NCI-H526 treated with DMSO at 0.1 percent for 48 hours (cell line): ENCODE measurements at places on chromosomes 4 and X.
A peak's percentile ranks its signal among the peaks of the same experiment; 100 is the strongest.

GRCh38 chr4:177010418-177010817, 217.7 kb upstream of the VEGFC start:
- DNase-seq = no peak

DNA sequence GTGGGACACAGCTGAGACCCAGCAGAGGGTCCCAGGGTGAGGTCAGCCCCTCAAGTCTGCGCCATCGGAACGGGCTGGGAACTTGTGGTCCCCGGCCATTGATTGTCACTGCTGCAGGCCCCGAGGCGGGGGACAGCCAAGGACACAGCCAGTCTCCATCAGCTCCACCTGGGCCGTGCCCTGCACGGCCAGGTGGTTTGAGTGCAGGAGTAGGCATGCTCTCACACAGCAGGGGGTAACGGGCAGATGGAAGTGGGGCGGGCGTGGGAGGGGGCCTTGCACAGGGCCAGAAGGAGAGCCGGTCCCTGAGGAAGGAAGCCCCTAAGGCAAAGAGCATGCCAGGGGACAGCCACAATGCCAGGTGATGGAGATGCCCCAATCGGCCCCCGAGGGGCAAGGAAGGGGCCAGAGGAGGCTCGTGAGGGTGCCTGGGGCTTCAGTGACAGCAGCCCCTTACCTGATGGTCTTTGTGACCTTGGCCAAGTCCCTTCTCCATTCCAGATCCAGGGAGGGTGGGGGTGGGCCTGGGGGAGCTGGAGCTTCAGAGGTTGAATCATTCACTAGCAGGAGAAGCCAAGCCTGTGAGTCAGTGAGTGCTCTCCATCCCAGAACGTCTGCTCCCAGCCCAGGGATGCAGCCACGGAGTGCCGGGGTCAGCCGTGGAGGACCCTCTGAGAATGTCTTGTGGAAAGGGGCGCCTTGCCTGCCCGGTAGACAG, 2.3 kb downstream of the ATP2B3 start:
- DNase-seq = no peak

- no peak for DNase-seq
These were observed 509.8 kb downstream of the ARAP2 start for GRCh38 chr4:35734381-35735098.

GRCh38 chrX:118520216-118521206, 24.9 kb downstream of the DOCK11 start:
- DNase-seq = no peak

DNA sequence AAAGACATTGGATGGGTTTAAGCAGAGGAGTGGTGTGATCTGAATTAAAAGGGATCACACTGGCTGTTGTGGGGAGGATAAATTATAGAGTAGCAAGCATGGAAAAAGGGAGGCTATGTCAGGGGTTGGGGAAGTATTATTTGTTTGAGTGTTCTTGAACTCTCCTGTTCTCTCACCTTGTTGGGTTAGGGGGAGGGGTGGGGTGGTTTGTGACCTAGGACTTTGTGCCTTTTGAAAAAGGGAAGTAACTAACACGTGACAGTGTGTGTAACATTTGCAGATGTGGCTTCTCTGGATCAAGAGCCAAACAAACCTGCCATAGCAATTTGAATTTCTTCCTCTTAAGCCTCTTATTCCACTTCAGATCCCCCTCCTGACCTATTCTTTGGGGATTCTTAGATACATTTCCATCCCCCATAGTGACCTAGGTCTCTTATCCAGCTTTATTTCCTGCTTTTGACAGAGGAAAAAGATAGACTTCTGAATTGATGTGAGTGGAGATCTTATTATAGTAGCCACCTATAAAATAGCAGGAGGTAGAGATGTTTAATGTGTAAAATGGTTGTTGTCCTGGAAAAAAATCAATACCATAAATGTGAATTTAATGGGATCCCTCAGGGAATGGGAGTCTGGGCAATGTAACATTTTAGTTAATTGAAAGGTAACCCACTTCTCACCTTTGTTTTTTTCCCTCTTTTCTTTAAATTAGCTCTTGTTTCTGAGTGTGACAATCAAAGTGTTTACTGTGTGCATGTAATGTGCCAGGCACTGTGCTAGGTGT, 120.4 kb downstream of the CT47B1 start:
- no peak for DNase-seq

- DNase-seq = no peak
These were observed 409.1 kb upstream of the TEX13C start for GRCh38 chrX:124910611-124911010.

GRCh38 chr4:81622028-81622427, 150.3 kb upstream of the RASGEF1B start:
- DNase-seq = no peak

GRCh38 chr4:26367811-26368210, 47.0 kb downstream of the RBPJ start:
- DNase-seq = no peak

GRCh38 chr4:184953971-184954370, 64.3 kb upstream of the HELT start:
- DNase-seq = no peak

GRCh38 chrX:82765811-82766210, 742.3 kb upstream of the POU3F4 start:
- no peak for DNase-seq

DNA sequence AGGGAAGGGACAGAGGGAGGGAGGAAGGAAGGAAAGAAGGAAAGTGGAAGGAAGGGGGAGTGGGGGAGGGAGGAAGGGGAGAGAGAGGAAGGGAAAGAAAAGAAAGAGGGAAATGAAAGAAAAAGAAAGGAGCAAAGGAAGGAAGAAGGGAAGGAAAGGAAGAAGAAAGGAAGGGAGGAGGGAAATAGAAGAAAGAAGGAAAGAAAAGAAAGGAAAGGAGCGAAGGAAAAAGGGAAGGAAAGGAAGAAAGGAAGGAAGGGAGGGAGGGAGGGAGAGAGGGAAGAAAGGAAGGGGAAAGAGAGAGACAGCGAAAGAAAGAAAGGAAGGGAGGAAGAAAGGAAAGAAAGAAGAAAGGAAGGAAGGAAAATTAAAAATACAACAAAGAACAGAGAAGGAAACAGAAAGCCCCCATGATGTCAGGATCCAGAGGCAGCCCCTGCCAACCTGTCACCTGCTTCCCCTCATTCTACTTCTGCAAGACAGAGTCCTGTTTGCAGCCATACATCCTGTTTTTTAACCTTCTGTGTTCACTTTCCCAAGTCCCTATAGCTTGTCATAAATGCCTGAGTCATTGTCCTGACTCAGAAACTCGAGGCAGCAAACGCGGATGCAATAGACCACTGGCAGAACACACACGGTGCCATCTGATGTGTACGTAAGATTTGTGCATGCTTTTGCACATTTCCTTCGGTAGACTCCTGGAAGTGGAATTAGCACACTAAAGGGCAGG, 77.0 kb upstream of the C4orf50 start:
- no peak for DNase-seq

DNA sequence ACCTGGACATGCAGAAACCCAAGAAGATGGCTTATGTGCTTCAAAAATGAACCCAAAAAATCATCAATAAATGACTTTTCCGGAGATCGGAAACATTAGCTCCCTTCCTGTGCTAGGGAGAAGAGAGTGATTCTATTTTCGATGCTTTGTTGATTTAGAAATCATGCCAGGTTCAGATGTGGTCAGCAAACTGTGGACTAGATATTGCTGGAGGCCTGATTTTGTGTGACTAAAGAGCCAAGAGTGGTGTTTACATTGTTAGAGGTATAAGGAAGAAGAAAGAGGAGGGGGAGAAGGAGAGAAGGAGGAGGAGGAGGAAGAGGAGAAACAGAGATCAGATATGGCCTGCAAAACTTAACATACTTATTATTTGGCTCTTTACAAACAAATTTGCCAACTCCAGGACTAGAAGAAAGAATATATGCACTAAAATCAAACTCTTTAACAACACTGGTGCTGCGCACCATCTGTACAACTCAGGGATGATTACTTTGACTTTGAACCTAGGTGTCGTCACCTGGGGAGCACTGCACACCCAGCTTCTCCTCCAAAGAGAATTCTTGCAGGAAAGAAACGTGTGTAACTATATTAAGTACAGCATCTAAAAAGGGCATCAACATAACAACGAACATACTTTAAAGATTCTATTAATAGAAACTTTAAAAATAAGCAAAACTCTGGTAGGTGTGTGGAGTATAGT, 664.9 kb upstream of the LCORL start:
- DNase-seq = no peak

- DNase-seq = no peak
These were observed 60.1 kb upstream of the PLAC1 start for GRCh38 chrX:134718105-134718965.

DNA sequence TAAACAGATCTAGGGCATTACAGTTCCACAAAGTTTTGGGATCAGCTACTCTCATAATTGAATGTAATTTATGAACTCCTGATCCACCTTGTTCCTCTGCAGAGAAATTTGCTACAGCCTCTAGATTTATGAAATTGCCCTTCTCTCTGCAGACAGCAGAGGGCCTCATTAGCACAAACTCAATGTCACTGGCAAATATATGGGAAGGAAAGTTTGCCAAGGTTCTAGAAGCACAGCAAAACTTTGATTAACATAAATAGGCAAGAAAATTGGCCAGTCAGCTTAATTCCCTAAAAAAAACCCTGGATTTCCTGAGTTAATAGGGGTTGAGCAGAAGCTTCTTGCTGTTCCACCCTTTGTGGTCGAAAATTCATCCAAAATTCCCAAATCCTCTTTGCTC, 31.5 kb downstream of the PRPS1 start:
- DNase-seq = peak; percentile 3

- no peak for DNase-seq
These were observed 34.7 kb downstream of the DIAPH2 start for GRCh38 chrX:96719161-96719875.

- DNase-seq = no peak
These were observed 12.5 kb upstream of the SEL1L3 start for GRCh38 chr4:25875281-25875745.

DNA sequence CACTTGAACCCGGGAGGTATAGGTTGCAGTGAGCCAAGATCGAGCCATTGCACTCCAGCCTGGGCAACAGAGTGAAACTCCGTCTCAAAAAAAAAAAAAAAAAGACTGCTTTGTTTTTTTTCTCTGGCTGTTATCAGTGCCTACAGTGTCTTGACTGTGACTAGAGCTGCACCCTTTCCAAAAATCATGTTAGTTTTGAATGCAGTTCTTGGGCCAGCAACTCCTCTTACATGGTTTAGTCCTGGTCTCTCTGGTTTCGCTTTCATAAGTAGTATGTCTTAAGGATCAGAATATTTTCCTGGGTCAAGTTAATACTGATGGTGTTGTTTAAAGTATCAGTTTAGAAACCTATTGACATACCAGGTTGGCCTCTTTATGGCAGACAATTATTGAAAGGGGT, 34.2 kb upstream of the NALF2 start:
- DNase-seq = no peak

- no peak for DNase-seq
These were observed 305.7 kb upstream of the SLIT2 start for GRCh38 chr4:19945979-19946380.
